Sigmoid colon (tissue), 7 donors: ENCODE measurements at places on chromosomes 2 and 18. TPM values are rescaled to one million over a fixed set of nuclear protein-coding genes. Genes with fewer than 3 reads are reported as not detected.

SOX11 gene
- polyA plus RNA-seq = 0.12 TPM

PTGR3 gene
- 22.7 TPM for polyA plus RNA-seq

CNGA3 gene
- not detected for polyA plus RNA-seq

SLC14A1 gene
- polyA plus RNA-seq = 0.69 TPM

LOXL3 gene
- polyA plus RNA-seq = 1.8 TPM

CFAP65 gene
- polyA plus RNA-seq = under 0.01 TPM

NEURL3 gene
- polyA plus RNA-seq = 6.4 TPM

POTEF gene
- polyA plus RNA-seq = not detected

DSG1 gene
- polyA plus RNA-seq = not detected

PSD4 gene
- 22.9 TPM for polyA plus RNA-seq

KATNAL2 gene
- polyA plus RNA-seq = 0.60 TPM

ABCG8 gene
- polyA plus RNA-seq = under 0.01 TPM

PDCD1 gene
- polyA plus RNA-seq = not detected

FBXO36 gene
- 0.92 TPM for polyA plus RNA-seq

GREB1L gene
- polyA plus RNA-seq = not detected

CMPK2 gene
- polyA plus RNA-seq = 3.6 TPM

CCDC178 gene
- polyA plus RNA-seq = 0.32 TPM

LRRTM4 gene
- not detected for polyA plus RNA-seq

LRP1B gene
- 0.60 TPM for polyA plus RNA-seq
